ENCODE measurements at places on chromosomes 2 and 18. TPM values are rescaled to one million over a fixed set of nuclear protein-coding genes. Genes with fewer than 3 reads are reported as not detected.

Gene FIGN
- total RNA-seq: 9.0 TPM

Gene ASIC4
- total RNA-seq: 0.17 TPM

Gene KCNK3
- not detected for total RNA-seq

Gene TTN
- total RNA-seq: 0.05 TPM

Gene LOXHD1
- total RNA-seq: not detected

Gene FAM117B
- total RNA-seq: 2.4 TPM

- DNase-seq: no peak
These were observed 22.1 kb upstream of the TNS1 start for GRCh38 chr2:218024871-218025270.

DNA sequence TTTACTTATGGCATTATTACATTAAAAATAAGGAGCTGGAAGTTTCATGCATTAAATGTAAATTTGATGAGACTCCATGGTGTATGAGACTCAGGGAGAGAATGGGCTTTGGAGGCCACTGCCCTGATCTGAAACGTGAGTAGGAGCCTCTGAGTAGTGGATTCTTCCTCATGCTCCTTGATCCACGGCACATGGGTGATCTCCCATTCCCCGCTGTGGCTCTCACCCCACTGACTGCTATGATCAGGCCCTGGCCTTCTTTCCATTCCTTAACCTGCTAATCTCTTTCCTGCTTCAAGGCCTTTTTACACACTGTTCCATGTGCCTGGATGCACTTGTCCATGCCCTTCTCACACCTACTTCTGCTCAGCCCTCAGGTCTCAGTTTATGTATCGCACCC is 68.4 kb downstream of the SMAD7 start:
- no peak for DNase-seq

DNA sequence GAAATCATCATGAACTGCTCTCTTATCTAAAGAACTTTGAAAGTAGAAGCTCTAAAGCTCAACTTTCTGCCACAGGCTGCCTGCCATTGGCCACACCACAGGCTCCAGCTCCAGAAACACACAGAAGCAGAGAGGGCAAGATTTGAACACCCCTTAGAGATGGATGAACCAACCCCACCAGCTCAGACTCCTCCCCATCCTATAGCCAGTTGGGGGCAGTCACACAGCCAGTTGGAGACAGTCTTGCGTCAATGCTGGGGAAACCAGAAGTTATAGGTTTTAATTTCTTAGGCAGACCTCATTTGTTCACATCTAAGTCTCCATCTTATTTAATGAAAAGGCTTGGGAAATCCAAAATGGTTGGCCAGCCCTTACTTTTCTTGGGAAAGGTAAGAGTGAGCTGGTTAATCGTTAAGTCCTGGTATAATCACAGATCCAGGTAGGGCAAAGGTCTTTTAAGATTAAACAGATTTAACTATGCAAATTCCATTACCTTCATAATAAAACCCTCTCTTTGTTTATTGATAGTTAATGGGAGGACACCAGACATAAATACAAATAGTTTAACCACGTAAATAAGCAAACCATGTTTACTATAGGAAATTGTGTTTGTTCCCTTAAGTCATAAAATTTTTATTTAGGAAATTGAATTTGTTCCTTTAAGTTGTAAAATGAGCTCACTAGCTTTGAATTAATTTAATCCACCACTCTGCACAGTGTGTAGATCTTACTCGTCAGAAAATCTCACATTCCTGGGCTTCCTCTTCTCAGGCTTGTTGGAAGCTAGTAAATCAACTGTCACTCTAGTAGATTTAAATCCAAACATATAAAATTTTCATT is 28.0 kb downstream of the MRO start:
- no peak for DNase-seq

DNA sequence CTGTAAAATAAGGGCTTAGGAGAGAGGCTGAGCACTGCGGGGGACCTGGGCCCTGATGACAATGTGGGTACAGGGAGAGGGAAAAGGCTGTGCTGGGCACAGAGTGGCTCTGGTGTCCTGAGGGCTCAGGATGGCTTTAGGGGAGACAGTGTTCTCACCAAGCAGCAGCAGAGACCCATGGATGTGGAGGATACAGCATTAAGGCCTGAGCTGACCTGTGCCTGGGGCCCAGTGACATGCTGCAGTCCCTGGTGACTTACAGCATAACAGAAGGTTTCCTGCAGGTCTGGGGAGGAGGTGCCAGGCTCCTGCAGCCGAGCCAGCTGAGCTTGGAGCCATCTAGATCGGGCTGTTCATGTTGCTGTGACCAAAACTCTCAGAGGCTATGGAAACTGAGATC is 191.3 kb upstream of the SMAD2 start:
- no peak for DNase-seq

DNA sequence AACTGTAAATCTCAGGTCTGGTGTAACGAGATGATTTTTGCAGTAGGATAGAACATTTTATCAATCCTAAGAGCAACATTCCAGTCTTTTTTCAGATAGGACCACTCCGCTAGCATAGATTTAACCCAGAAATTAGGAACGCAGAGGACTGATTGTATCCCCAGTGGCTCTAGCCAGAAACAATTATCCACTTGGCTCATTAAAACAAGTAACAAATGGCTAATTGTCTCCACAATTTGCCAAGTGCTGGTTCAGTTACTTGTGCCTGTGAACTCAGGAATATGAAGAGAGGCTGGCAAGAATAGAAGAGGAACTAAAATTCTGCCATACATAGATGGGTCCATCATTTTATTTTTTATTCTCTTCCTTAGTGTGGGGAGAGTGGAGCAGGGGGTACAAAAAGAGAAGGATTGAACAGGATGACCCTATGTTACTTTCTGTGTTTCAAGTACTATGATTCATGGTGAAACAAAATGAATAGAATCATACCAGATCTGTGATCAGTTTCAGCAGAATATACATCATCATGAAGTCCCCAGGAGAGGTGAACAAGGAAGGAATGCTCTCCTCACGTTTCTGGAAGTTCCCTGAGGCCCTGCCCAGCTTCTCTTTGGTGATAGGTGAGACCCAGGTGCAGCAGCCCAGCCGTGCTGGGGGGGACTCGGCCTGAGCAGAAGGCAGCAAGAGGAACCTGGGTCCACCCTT is 121.6 kb downstream of the ARL4C start:
- DNase-seq: no peak

DNA sequence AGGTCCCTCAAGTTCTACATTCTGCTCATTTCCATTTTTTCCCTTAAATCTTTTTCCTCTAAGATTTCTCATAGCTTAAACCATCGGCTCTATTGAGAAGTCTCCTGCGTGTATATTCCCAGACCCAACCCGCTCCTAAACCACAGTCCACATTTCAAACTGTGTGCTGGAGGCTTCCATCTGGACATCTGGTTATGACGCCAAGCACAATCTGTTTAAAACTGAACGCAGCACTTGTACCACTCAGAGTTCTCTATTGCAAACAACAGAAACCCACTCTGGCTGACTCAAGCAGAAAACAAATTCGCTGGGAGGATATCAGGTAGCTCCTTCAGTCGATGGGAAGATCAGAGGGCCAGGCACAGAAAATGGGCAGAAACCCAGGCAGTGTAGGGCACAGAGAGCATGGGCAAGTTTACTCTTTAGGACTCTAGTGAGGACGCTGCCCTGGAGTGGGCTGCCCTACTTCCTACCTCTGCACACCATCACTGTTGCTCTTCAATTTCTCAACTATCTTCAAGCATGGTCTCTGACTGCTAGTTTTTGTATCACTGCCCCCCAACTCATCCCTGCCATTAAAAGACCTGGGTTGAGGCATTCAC is 5.6 kb upstream of the EML4 start:
- DNase-seq: no peak

- no peak for DNase-seq
These were observed 118.2 kb upstream of the SEC11C start for GRCh38 chr18:59021500-59021899.

DNA sequence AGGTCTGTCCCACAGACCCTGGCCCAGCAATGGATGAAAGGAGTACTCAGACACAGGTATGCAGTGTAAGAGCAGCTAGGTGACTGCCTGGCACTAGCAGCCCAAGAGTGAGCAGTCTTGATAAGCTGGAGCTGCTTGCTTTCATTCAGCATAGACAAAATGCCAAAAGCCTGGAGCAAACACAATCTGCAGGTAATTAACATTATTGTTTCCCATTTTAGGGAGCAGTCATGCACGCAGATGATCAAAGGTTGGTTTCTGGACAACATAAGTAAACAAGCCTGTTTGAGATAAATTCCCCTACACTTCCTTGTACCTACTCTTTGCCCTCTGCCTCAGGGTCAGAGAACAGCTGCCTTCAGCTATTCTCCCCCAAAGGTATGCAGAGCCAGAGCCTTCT is 73.7 kb upstream of the MSTN start:
- DNase-seq: no peak

GRCh38 chr2:49309461-49309860 is 155.1 kb upstream of the FSHR start:
- DNase-seq: no peak

DNA sequence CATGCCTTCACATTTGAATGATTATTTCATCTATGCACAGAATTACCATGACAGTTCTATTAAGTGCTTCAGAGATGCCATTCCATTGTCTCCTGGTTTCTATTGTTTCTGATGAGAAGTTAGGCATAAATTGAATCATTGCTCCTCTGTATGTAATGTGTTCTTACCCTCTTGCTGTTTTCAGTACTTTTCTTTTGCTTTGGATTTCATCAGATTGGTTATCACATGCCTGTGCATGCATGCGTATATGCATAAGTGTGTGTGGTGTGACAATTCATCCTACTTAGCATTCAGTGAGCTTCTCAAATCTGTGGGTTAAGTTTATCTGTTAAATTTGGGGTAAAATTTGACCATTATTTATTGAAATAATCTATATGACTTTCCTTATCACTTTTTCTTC is 263.3 kb upstream of the RND3 start:
- no peak for DNase-seq

GRCh38 chr2:230899287-230899686 is 25.8 kb downstream of the GPR55 start:
- DNase-seq: no peak

DNA sequence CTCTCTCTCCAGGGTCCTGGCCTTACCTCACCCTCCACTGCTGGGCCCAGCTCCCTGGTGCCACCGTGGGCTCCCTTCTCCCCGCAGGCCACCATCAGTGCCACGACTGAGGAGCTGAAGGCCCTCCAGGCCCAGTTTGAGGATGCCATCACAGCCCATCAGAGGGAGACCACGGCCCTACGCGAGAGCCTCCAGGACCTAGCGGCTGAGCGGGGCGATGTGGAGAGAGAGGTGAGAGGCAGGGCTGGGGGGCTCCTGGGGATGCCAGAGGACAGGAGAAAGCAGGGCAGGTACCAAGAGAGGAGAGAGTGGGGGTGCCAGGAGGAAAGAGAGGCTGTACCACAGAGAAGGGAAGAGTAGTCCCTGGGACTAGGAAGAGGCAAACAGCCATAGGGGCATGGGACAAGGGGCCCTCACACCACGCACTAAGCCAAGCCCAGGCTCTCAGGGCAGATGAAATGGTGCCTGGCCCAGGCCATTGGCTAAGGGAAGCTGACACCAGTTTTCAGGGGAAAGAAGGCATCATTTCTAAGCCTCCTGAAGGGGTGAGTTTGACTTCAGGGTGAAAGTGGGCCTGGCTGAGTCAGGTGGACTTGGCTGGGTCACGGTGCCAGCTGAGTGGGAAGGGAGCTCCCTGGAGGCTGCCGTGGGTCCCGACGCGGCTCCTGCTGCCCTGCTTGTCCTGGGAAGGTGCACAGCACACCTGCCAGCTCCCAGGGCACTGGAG is 39.0 kb upstream of the SNED1 start:
- DNase-seq: no peak

DNA sequence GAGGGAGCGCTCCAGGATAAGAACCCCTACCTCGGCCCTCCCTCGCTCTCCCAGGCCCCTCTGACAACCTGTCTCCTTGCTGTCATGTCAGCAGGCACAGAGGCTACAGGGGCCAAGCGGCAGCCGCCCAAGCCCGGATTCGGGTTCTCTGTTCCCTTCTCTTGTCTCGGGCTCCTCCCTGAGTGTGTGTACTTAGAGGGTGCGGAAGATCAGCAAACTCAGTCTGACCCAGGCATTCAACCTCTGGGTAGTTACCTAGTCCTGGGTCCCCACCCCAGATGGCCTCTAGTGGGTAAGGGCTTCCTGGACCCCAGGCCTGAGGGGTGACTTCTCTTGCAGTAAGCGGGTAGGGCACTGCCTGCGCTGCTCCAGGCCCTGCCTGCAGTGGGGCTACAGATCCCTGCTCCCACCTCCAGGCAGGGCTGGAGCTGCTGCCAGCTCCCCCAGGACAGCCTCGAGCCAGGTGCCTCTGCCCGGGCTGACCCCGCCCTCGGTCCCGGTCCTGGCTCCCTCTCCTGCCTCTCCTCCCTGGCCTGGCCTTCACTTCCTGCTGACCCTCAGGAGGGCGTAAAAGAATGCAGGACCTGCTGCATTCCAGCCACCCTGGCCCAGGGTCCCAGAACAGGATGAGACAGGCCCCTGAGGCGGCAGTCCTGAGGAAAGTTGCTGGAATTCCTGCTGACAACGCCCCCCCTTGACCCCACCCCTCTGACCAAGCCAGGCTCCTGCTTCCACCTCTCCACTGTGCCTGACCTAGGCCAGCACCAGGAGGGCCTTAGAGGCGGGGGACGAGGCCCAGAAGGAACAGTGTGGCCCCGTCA is 22.0 kb downstream of the GPC1 start:
- DNase-seq: no peak

DNA sequence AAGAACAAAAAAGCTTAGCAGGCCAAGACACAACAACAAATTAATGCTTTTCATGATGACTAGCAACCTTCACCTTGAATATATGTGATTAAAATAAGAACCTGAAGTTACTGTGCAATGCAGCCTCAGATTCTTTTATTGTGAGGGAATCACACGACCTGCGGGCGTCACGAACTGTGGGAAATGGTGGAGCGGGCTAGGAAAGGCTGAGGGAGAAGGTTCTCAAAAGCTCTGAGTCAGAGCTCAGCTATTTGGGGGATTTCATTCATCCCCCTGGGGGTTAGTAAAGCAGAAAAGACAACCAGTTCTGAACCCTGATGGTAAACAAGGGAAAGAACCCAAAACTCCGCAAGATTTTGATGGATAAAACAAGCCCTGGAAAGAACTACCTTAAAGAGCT is 89.3 kb upstream of the NCKAP5 start:
- no peak for DNase-seq

DNA sequence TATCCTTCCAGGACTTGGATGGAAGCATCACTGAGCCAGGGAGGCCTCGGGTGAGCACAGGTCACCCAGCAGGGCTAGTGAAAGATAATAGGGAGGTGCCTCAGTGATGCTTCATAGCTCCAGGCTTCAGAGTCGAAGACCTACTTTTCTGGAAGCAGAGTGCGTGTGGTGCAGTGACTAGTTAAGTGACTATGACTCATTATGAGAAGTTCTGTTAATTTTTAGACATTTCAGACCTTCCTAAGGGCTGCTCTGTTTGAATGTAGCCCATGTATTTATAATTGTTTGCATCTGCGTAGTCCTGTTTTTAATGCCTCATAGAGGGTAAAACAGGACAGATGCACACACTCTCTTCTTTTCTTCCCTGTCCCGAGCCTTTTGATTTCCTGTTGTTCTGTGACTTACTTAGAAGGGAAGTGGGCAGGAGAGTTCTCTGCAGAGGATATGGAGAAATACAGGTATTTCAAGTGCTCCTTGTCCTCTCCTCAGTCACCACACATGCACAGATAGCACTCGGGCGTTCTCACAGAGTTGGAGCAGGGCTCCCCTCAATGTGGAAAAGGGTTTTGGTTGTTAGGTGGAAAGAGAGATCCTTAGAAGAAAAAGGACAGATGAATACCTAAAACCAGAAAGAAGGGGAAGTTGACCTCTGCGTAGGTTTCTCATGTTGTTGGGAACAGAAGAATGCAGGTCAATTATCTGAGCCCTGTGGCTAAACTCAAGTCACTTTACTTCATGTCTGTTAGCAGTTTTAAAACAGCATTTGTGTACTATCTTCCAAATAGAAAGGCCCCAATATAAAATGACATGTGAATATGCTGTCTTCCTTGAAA is 34.7 kb downstream of the RALB start:
- DNase-seq: peak; percentile 53

GRCh38 chr18:9113468-9114149 is 11.1 kb downstream of the NDUFV2 start:
- no peak for DNase-seq

All from MCF 10A (cell line).